ENCODE measurements at places on chromosomes 5 and 9.

- DNase-seq = no peak
Observed at GRCh38 chr5:120103495-120103894, 360.6 kb upstream of the PRR16 start.

DNA sequence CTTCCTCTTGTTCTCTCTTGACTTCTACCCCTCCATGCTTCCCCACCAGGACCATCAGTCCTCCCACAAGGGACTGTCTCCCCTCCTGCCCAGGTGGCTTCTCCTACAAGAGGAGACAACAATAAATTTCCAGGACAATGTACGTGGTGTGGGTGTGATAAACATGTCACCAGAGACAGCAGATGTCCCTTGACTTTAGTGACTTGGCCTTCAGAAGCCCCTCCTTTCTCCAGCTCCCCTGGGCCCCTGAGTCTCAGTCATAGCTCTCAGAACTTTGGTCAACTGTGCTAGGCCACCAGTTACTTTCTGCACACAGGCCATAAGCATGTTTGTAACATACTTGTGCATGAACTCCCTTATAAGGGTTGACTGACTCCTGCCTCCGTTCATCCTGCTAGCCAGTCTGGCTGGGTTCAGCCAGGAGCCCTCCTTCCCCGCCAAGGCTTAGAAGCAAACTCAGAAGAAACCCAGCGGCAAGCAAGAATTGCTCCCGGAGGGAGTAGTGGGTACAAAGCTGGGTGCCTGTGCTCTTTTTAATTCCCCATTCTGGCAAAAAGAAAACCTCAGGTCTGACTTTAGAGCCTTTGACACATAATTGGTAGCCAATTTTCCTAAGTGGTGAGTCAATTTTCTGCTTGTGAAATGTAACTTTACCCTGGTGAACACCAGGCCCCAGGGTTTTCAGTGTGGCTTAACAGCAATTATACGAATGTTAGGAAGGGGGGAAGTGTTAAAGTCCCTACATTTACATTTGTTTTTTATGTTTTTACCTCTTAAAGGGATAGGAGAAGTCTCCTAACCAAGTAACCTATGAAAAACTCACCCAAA lies 49.2 kb downstream of the EBF1 start:
- DNase-seq = no peak

- DNase-seq = no peak
Observed at GRCh38 chr9:93730648-93731047, 154.3 kb downstream of the PHF2 start.

- DNase-seq = no peak
Observed at GRCh38 chr5:73968729-73969128, 342.7 kb downstream of the ARHGEF28 start.

DNA sequence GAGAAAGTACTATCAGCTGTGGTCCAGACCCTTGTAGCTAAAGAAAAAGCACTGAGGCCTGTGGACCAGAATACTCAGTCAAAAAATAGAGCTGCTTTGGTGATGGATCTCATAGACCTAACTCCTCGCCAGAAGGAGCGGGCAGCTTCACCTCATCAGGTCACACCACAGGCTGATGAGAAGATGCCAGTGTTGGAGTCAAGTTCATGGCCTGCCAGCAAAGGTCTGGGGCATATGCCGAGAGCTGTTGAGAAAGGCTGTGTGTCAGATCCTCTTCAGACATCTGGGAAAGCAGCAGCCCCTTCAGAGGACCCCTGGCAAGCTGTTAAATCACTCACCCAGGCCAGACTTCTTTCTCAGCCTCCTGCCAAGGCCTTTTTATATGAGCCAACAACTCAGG lies 8.9 kb downstream of the RAB24 start:
- no peak for DNase-seq

GRCh38 chr5:7705261-7705660 lies 145.7 kb downstream of the CFAP90 start:
- DNase-seq = no peak

GRCh38 chr9:94805585-94805984 lies 79.1 kb downstream of the AOPEP start:
- DNase-seq = no peak

Data from RCC 7860 (cell line).